ENCODE measurements at places on chromosomes 7 and 10.

DNA sequence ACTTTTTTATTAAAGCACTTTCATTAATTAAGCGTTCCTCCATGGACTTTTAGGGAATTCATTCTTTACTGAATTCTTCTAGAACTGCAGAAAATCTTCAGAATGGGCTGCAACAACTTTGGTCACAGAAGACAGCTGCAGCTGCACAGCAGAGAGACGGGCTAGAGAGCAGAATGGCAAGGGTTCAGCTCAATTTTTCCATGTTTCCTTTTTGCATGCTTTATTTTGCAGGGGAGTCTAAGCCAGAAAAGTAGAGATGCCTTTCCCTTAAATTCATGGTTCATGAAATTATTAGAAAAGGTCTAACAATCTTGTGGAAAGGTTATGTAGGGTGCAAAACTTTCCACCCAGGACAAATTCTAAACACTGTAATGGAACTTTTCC lies 15.4 kb upstream of the ANKRD1 start:
- DNase-seq: no peak

GRCh38 chr7:139427788-139428187 lies 55.7 kb downstream of the KLRG2 start:
- DNase-seq: no peak

DNA sequence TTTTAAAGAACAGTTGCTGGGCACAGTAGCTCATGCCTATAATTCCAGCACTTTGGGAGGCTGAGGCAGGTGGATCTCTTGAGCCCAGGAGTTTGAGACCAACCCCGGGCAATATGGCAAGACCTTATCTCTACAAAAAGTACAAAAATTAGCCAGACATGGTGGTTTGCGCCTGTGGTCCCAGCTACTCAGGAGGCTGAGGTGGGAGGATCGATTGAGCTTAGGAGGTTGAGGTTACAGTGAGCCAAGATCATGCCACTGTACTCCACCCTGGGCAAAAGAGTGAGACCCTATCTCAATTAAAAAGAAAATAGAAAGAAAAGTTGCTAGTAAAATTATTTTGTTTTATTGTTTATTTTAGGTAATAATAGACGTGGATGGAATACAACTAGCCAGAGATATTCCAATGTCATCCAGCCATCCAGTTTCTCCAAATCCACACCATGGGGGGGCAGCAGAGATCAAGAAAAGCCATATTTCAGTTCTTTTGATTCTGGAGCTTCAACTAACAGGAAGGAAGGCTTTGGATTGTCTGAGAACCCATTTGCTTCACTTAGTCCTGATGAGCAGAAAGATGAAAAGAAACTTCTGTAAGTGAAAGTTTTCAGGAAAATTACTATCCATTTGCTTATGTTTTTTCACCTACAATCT lies 3.0 kb downstream of the NUP42 start:
- peak; percentile 28 for DNase-seq

GRCh38 chr7:72152161-72153131 lies 259.7 kb downstream of the CALN1 start:
- no peak for DNase-seq

GRCh38 chr10:19518109-19518508 lies 298.1 kb upstream of the PLXDC2 start:
- DNase-seq: no peak

DNA sequence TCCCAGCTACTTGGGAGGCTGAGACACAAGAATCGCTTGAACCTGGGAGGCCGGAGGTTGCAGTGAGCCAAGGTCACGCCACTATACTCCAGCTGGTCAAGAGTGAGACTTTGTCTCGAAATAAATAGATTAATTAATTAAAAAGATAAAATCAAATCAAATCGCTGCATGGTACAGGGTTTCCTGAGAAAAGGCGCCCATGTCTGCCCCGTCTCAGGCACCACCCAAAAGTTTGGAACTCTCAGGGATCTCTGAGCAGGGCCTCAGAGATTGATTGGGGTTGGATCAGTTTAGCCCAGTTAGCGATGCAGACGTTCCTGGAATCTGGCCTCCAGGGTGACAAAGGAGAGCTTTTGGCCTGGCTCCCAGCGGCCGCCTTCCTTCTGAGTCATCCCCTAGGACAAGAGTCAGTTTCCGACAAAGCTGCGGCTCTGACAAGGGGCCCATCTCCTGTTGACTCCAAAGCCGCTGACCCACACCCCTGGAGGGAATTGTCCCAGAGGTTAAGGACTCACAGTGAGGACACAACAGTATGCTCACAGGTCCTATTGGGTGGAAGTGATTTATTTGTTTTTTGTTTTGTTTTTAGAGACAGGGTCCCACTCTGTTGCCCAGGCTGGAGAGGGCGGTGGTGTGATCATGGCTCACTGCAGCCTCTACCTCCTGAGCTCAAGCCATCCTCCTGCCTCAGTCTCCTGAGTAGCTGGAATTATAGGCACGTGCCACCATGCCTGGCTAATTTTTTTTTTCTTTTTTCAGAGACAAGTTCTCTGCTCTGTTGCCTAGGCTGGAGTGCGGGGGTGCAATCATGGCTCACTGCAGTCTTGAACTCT lies 6.8 kb downstream of the ORAI2 start:
- DNase-seq: no peak

GRCh38 chr7:155255621-155256020 lies 42.1 kb upstream of the INSIG1 start:
- DNase-seq: no peak

DNA sequence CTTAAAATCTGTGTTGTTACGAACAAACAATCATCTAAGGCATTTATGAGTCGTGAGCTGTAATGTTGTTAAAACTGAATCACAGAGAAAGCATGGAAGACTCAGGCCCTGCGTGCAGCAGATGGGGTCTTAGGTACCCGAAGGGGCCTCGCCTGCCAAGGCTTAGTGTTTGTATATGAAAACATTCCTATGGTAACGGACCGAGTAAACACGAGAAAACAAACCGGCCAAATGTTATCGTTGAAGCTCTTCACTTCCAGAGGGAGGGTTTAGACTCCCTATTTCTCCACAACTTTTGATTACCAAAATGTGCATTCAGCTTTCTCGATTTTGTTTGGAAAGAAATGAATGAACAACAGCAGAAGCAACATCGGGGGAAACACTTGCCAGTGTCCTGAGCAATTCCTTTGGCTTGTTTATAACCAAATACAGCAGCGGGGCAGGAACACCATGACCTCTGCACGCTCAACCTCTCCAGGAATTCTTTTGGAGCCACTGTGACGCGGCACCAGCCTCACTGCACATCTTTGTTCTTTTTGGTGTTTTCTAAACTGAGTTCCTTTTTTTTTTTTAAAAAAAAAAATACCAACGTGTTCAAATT lies 121.6 kb upstream of the KLF6 start:
- no peak for DNase-seq

- DNase-seq: no peak
Observed at GRCh38 chr7:156334636-156335035, 305.9 kb upstream of the RNF32 start.

- DNase-seq: no peak
Observed at GRCh38 chr7:4715410-4715776, 33.3 kb downstream of the FOXK1 start.

GRCh38 chr7:101862280-101863220 lies 45.1 kb downstream of the CUX1 start:
- DNase-seq: peak; percentile 64

DNA sequence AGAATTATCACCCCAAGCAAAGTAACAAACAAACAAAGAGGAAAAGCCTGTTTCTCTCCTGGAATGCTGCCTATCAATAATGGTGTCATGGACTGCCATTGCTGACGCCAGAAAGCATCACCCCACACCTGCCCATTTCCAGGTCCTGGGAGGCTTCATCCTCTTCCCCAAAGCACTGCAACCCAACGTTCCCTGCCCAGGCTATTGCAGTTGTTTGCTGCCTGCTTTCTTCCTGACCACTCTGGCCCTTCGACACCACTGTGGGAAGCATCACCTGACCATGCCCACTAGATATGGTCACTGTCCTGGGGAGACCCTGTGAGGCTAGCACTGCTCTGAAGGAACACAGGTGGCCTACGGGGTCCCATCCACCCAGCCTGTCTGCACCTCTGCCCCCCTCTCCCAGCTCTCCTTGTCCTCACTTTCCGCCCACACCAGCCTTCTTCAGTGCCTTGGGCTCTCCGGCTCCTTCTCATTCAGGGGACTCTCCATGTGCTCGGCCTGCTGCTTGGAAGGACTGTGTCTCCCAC lies 439.6 kb downstream of the GLRX3 start:
- no peak for DNase-seq

DNA sequence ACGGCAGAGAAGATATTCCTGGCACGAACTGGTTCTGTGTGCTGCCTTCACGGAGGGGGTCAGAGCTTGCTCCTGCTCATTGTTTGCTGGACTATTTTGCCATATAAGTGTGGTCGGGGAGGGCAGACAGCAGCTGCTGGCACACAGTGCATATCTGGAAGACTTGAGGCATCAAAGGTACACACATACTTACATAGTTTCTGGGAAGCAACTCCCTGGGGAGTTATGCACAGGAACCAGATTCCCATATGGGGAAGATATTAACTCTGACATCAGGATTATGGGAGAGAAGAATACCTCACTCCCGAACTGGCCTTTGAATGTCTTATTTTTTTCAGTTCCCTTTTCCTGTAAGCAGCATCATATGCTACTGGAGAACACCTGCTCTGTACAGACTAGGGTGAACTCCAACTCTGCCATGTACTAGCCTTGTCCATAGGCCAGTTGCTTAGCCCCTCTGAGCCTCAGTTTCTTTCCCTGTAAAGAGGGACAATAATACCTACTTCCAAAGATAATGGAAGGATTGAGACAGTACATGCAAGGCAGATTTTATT lies 41.5 kb downstream of the LGI1 start:
- no peak for DNase-seq

GRCh38 chr7:77570330-77571011 lies 33.4 kb downstream of the PTPN12 start:
- no peak for DNase-seq

GRCh38 chr10:69573056-69573806 lies at the start of gene NEUROG3:
Gene NEUROG3 (minus strand): TSS chr10:69573422. CDS start chr10:69573043, 379 bp downstream.
- DNase-seq: peak; percentile 39

DNA sequence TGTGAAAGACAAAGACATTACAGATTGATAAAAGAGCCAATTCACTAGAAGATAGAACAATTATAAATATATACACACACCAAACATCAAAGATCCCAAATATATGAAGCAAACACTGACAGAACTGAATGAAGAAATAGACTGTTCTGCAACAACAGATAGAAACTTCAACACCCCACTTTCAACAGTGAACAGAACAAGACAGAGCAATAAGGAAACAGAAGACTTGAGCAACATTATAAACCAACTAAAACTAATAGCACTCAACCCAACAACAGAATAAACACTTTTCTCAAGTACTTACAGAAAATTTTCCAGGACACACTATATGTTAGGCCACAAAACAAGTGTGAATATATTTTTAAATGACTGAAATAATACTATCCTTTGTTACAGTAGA lies 10.9 kb downstream of the CDCA7L start:
- DNase-seq: no peak

- no peak for DNase-seq
Observed at GRCh38 chr7:129951226-129952085, 1.3 kb downstream of the UBE2H start.

DNA sequence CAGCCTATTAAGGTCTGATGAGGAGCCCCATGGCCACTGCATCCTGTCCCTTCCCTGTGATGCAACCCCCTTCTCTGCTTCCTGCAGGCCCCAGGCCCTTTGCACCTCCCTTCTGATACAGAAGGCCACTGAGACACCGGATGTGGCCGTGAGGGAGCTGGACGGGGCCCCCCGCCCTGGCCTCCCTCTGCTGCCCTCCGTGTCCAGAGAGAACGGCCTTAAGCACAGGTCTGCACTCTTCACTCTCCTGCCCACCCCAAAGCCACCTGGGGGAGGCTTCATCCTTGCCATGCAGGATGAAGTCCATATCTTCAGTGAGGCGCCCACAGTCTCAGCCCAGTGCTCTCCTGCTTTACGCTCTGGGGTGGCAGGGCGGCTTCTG lies 86.9 kb upstream of the GNA12 start:
- no peak for DNase-seq

- no peak for DNase-seq
Observed at GRCh38 chr10:48767373-48768143, 82.9 kb downstream of the WDFY4 start.

DNA sequence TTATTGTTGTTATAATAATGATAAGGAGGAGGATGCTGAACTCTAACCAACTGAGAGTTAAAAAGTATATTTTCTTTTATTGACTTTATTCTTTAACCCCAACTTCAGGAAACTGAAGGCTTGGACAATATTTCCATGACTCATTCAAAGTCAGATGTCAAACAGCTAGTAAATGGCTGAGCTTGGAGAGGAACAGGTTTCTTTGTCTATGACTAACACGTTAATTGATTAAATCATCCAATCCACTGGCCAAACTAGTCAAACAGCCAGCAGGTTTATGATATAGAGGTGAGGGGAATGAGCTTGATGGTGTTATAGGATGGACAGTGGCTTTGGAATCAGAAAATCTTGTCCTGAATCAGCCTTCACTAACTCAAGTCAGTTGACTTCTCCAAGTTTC lies 119.1 kb upstream of the WDR11 start:
- DNase-seq: no peak

DNA sequence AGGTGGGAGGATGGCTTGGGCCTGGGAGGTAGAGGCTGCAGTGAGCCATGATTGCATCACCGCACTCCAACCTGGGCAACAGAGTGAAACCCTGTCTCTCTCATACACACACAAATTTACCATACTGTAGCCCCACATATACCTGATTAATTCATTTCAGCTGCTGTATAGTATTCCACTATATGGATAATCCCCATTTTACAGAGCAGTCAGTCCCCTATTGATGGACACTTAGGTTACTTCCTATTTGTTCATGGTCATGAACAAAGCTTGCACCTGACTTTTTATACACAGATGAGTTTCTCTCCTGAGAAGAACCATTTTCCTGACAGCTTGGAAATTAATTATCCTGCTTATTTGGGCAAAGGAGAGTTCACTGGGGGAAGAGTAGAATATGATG lies 59.2 kb downstream of the EMX2 start:
- DNase-seq: no peak

Measured in HEK293T (cell line).